ENCODE measurements at places on chromosomes 5 and 9.

- no peak for DNase-seq
Measured at GRCh38 chr5:90645024-90645610, 86.5 kb downstream of the ADGRV1 start.

DNA sequence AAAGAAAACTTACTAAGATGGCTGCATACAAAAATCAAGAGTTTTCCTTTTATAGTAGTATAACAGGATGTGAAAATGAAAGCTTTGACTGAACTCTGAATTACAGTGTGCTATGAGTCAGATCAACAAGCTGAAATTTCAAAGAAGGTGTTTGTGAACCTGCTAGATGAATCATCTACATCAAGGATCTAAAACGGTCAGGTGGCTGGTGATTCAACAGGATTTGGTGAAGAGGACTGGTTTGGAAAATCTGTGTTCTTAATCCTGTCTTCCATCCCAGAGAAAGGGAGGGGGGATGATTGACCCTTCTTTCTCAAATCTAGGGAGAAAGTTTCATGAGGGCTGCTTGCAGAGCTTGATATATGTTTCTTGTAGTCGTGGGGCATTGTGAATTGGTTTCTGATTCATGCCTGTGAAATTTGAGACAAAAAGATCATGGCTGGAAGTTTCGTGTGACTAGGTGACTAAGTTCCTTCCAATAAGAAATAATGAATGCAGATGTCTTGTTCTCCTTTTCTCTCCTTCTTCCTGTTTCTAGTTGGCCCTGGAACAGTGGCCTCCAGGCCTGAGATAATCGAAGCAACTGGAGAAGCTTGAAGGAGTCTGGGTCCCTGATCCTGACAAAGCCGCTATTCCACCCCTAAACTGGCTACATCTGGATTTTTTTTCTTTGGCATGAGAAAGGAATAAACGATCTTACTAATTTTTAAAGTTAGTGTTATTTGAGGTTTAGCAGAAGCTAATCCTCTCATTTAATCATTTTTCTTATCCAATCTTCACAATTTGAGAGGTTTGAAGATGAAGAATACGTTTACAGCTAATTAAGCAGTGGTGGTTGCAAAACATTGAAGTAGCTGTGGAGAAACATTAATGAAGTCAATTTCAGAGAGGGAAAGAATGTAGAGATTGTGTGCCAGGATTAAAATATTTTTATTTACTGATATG, 67.2 kb downstream of the MRPS30 start:
- no peak for DNase-seq

DNA sequence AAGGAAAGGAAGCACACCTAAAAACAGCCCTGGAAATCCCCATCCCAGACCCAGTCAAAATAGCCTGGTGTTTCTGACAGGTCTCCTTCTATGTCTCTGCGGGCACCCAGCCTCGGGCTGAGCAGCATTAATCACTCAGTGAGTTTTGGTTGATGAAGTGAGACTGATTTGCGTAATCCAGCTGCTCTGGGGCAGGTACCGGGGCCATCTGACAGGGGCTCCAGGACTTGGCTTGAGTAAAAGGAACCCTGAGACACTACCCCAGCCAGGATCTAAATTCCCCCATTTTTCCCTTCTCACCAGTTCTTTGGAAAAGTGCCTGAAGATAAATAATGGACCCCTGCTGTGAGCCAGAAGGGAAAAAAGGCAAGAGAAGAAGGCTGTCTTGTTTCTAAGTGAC, 596 bp downstream of the SLC28A3 start:
- no peak for DNase-seq

DNA sequence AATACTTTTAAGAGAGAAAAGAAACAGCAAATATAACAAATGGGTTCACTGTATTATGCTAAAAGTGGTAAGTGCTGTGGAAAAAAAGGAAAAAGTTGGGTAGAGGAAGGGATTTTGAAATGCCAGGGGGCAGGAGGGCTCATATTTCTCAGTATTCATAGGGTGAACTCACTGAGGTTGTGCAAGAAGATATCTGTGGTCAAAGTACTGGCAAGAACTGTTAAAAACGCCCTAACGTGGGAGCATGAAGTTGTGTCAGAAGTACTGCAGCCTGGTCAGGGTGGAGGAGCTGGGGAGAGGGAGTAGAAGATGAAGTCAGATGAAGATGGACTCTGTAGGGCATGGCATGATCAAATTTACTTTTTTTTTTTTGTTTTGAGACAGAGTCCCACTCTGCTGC, 31.2 kb upstream of the SLC28A3 start:
- peak; percentile 87 for DNase-seq

DNA sequence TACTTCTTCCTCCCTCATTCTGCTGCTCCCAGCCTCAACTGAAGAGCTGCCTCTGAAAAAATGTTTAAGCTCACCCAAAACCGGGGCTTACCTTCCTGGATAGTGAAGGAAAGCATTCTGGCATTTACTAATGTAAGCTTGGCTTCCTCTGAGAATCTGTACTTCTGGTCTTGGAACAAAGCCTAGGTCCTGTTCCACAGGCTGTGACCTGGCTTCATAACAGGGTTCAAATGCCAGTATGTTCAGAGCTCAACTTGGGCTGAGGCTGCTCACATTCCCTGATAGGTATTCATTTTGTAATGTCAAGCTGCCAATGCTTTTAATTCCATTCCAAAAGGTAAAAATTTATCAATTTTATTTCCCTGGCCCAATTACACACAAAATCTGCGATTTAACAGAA, 411.7 kb upstream of the KCNN2 start:
- DNase-seq = no peak

DNA sequence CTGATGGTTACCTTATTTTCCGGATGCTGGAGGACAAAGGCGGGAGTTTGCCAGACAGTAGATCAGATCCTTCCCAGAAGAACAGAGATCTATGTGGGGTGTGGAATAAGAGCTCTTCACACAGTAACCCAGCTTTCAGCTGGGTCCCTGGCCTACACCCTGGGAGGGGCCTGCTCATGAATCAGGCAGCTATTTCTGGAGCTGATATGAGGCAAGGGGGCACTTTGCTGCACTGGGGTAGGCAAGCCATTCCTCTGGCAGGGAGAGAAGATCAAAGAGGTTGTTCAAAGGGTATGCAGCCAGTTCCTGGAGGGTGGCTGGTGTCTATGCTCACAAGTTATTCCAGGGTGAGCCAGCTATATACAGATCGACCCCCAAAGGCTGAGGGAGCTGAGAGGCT, 48.6 kb downstream of the CYSTM1 start:
- DNase-seq = no peak

GRCh38 chr5:59104400-59105127, 521.7 kb downstream of the RAB3C start:
- DNase-seq = no peak

GRCh38 chr9:92181296-92181695, 66.1 kb upstream of the SPTLC1 start:
- no peak for DNase-seq

DNA sequence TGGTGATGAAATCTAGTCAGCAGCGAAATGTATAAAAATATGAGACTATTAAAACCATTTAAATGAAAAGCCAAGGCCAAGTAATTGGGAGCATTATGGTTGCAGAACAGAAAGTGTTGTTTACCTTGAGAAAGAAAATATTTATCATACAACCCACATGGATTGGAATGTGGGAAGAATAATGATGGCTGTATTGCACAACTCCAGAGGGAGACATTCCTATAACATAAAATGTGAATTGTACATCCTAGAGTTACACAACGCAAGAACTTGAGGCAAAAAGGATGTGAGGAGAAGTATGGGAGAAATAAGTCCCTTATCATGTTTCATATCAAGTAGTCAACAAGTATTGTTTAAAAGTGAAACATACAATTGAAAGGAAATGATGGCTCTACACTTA, 1014.0 kb upstream of the SEMA6A start:
- no peak for DNase-seq

DNA sequence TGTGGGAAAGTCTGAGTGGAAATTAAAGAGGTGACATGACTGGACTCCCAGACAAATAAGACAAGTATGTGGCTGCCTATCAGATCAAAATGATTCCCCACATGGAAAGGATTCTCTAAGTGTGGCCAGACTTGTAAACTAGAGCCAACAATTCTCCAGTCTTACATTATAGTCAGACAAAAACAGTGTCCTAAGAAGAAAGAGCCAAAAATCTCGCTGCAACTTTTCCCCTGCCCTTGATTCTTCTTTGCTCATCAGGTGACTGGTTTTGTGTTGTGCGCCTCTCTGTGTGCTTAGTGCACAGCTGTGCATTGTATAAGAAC, 164.2 kb upstream of the TARS1 start:
- DNase-seq = peak; percentile 41

DNA sequence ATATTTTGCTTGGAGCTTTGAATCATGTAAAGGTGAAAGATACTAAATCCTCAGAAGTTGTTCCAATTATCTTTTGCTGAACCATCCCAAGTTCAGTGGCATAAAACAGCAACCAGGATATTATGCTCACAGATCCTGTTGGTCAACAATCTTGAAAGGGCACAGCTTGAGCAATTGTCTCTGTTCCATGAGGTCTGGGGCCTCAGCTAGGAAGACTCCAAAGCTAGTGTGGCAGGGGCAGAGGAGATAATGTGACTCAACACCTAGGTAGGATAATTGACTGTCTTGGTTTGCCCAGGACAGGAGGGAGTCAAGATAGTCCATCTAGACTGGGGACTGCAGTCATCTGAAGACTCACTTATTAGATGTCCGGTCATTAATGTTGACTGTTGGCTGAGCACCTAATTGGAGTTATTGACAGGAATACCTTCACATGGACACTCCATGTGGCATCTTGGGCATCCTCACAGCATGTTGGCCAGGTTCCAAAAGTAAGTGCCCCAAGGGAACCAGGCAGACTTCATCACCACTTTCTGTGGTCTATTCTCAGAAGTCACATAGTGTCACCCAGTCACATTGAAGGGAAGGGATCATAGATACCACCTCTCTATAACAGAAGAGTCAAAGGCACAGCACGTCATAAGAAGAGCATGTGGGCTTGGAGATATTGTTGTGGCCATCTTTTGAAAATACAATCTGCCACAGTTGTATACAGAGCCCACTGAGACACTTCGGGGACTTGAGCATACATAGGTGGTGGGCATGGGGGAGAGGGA, 88.4 kb upstream of the GPBP1 start:
- DNase-seq = no peak

DNA sequence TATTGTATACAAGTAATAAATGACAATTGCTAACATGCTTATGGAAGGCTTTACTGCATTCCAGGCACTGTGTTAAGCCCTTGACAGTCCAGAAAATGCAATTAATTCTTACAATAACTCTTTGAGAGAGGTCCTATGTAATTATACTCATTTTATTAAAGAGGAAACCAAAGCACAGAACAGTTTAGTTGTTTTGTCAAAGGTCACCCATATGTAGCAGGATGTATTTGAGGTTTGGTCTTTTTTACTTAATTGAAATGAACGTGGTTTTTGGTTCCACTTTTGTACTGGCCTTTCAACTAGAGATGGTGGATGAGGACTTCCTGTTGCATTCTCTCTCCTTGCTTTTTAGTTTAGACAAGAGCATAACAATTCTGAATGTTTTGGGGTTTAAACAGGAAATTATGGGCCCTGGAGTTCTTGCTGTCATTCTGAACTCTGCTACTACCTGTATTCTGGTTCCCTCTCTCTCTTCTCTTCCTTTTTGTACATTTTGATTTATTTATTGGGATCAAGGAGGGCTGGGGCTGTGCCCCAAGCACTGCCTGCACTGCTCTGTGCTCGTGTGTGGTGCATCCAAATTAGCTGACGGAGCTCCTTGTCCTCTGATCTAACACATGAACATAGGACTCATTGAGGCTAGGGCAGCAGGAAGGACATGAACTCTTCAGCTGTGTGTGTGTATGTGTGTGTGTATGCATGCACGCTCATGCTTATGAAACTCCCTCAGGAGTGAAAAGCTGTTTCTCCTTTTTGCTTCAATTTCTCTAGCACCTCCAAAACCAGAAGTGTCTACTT, 47.4 kb downstream of the SLC28A3 start:
- DNase-seq = no peak

- peak; percentile 5 for DNase-seq
Measured at GRCh38 chr5:147520450-147520849, 10.6 kb upstream of the DPYSL3 start.

DNA sequence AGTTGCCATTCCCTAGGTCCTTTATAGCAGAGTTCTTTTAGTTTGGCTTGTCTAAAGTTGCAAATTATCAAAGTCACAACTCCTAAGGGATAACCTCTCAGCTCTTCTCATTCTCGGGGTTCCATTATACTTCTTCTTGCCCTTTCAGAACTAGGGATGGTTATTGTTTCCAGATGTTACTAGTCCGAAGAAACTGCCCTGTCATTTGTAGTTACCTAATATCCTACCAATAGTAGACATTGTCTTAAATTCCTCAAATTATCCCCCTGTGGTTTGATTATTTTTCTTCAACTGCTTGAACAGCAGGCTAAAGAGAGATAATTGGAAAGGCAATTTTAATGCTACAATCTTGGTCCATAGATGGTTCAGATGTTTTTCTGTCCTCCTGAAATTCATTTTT, 709.8 kb downstream of the KCTD16 start:
- no peak for DNase-seq

GRCh38 chr5:33049842-33050241, 338.7 kb downstream of the NPR3 start:
- peak; percentile 88 for DNase-seq

DNA sequence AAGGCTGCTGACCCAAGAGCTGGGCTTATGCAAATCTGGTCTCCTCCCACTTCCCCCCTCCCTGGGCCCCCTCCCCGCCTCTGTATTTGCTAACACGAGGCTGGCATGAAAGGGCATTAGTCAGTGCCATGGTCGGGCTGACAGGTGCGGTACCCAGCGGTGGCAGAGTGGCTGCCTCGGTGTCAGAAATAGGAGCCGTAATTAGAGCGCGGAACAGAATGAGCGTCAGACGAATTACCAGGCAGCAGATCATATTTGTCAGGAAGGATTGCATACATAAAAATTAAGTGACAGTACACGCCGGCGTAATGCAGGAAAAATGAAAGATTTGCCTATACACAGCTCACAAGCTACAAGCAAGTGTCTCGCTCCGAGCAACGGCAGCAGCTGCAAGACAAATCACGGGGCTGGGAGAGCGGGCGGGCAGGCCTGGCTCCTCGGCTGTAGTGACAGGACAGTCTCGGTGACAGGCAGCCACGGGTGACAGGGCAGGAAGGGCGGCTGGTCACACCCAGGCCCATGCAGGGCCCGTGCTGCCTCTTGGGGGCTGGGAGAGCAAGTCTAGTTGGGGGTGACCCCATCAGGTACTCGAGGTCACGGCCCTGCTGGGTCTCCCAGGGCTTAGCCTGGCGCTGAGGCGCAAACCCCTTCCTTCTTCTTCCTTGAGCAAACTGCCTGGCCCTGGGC, 72.4 kb downstream of the NEK6 start:
- DNase-seq = no peak

DNA sequence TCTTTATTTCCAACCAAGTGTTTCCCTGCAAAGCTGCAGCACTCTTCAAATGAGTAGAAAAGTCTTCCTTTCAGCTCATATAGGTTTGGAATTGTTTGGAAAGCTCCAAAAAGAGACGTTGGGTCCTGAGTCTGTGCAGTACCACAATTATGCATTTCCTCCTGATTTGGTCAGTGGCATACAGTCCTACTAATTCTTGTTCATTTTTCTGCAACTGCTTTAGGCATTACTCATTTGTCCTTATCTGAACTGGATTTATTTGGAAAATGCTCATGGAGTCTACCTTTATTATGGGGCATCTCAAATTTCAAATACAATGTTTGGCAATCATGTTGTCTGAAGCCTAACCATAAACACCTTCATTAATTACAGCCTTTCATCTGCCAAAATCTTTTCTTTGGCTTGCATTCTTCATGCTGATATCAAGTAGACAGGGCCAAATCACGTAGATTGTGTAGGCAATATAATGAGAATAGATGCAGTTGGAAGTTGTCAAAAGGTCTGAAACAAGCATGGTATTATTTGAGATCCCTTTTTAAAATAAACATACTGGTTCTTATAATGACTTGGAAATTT, 232.8 kb downstream of the TLE1 start:
- DNase-seq = peak; percentile 54

All from GM03348 (cell line).